Uterus (tissue), 4 donors: ENCODE measurements at places on chromosomes 5 and 9.

GRCh38 chr5:137265457-137265856 is 233.7 kb downstream of the SPOCK1 start:
- no peak for DNase-seq

DNA sequence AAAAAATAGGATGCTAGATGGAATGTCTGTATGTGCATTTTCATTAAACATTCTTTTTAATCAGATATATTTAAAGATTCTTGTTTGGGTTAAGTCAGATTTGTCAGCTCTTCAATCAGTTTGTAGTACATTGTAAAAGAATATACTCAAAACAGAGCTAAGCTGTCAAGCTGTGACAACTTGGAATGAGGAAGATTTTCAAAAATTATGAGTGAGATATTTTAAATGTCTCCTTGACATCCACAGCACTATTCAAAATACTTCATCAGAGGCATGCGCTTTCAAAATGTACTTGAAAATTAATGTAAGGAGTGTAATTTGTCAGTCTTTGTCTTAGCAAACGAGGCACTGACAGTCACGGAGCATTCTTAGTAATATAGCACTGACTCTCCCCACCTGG is 182.0 kb downstream of the MAT2B start:
- no peak for DNase-seq

- DNase-seq: no peak
Observed at GRCh38 chr5:160432196-160432595, 10.5 kb downstream of the PTTG1 start.

GRCh38 chr9:68844631-68845612 is 139.9 kb downstream of the PIP5K1B start:
- DNase-seq: peak; percentile 38

DNA sequence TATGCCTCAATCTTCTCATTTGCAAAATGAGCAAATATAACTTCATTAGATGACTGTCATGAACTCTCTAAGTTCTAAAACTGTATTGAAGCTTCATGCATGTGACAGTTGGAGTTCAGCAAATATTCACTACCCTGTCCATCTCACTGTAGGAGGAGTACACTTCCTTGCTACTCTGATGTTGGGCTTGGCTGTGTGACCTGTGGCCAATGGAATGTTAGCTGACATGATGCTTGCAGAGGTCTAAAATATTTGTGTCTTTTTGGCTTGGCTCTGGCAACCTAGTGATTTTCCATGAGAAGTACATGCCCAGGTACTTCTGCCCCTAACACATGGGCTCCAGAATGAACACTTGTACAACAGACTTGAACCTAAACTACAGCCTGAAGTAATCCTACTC is 203.1 kb upstream of the ANKH start:
- DNase-seq: no peak

GRCh38 chr5:57028161-57028560 is 76.2 kb upstream of the MIER3 start:
- no peak for DNase-seq

GRCh38 chr5:73883646-73884045 is 257.6 kb downstream of the ARHGEF28 start:
- no peak for DNase-seq

GRCh38 chr5:151800532-151800931 is 28.8 kb downstream of the G3BP1 start:
- DNase-seq: no peak

DNA sequence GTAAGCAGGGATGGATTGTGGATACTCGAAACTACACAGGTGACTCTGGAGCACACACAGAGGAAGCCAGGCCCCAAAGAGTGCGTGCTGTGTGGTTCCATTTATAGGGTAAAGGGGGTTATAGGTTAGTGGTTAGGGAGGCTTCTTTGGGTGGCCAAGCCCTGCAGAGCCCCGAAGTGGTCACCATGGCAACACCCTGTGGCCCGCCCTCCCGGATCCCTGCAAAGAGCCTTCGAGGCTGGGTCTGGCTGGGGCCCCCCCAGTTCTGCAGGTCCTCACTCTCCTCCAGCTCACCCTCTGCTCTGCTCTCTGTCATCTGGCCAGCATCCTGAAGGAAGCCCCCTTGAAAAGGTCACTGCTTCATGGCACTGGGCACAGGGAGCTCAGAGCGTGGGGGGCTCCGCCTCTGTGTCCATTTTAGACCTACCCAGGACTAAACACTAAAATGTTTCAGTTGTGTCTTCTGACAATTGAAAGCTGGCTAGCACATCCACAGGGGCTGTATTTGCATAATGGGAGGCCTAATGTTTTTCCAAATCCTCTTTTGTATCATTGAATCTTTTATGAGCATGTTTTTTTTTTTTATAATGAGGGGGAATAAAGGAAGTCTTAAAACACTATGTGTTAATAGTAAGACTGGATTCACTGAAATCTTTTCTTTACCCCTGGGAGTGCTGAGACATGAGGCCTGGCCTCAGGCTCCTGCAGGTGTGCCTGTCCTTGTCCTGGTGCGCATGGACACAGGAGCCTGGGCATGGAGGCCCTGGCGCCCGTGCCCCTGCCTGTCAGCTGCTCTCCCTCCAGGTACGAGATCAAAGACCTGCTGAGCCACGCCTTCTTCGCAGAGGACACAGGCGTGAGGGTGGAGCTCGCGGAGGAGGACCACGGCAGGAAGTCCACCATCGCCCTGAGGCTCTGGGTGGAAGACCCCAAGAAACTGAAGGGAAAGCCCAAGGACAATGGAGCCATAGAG is 55.3 kb downstream of the WNK2 start:
- no peak for DNase-seq

DNA sequence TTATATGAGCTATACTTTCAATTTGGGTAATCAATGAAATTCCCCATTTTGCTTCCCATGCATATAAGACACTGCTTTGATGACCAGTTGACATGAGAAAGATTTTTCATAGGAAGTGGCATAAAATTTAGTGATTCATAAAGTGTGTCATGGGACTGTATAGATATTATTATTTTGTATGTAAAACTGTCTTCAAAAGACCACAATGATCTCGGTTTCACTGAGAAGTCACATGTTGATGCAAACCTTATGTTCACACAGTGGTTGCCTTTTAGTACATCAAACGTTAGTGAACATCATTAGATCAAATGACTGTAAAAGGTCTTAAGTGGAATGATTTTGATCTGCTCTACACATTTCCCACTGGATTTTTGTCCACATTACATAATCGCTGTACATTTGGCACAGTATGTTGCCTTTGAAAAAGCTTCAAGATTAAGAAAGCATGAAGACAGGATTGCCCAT is 349.2 kb upstream of the MEF2C start:
- DNase-seq: no peak
